Muscle of leg (tissue), 16 donors: ENCODE measurements at places on chromosomes 12 and 14. TPM values are rescaled to one million over a fixed set of nuclear protein-coding genes. Genes with fewer than 3 reads are reported as not detected.

DNA sequence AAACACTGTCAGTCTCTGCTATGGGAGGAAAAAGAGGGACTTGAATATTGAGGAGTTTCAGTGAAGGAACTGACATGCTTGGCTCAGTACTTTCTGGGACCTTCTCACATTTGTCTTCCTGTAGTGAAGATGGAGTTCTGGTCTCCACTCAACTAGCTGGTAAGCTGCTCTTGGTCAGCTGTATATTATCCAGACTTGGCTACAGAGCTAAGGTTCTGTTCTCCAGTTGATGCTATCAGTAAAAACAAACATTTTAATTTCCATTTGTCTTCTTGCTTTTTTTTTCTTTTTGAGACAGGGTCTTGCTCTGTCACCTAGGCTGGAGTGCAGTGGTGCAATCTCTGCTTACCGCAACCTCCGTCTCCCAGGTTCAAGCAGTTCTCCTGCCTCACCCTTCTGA, 5.3 kb downstream of the RNF34 start:
- no peak for DNase-seq
- no peak overlapping the region for H3K27ac ChIP-seq
- H3K4me3 ChIP-seq = no peak overlapping the region

Gene SERPINA6
- total RNA-seq = not detected

DNA sequence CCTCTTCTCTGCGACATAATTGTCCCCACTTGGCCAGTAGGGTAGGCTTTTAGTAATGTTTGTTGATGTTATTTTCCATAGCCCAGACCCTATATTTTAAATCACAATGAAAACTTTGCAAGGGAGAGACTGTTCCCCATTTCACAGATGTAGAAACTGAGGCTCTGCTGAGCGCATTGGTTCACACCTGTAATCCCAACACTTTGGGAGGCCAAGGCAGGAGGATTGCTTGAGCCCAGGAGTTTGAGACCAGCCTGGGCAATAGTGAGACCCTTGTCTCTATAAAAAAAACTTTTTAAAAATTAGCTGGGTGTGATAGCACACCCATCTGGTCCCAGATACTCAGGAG, 114.8 kb downstream of the DIP2B start:
- no peak overlapping the region for H3K4me3 ChIP-seq
- peaks cover 25% of the 10 kb centered on the region for H3K4me1 ChIP-seq
- no peak overlapping the region for H3K27ac ChIP-seq
- no peak for DNase-seq

Gene POU6F1
- total RNA-seq = 4.6 TPM

- no peak overlapping the region for H3K27ac ChIP-seq
- DNase-seq = no peak
- H3K36me3 ChIP-seq = no peaks in the 10 kb centered on the region
- no peaks in the 10 kb centered on the region for H3K4me1 ChIP-seq
- H3K27me3 ChIP-seq = no peaks in the 10 kb centered on the region
Observed at GRCh38 chr12:80068173-80068572, 31.2 kb upstream of the OTOGL start.

- no peak overlapping the region for H3K27ac ChIP-seq
- DNase-seq = no peak
- no peaks in the 10 kb centered on the region for H3K4me1 ChIP-seq
- no peaks in the 10 kb centered on the region for H3K27me3 ChIP-seq
Observed at GRCh38 chr12:96271469-96272199, 77.5 kb downstream of the ELK3 start.
